Activated naive CD4-positive, alpha-beta T cell treated with anti-CD3 and anti-CD28 coated beads for 36 hours (primary cell): ENCODE measurements at places on chromosomes 12 and 14. TPM values are rescaled to one million over a fixed set of nuclear protein-coding genes. Genes with fewer than 3 reads are reported as not detected.
A peak's percentile ranks its signal among the peaks of the same experiment; 100 is the strongest.

DNA sequence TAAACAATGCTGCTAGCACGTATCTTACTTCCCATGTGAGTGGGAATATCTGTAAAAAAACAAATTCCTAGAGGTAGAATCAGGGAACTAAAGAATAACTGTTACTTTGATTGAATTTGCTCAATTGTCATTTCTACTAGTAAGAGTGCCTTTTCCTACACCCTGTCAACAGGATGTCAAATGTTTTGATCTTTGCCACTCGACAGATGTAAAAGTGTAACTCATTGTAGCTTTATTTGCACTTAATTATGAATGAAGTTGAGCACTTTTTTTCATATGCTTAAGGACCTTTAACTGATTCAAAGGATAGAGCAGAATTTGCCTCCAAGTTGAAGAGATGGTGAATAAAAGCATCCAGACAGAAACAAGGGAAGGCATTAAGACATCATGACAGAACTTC is 104.5 kb downstream of the PPP1R12A start:
- H3K36me3 ChIP-seq: peaks cover 28% of the 10 kb centered on the region
- no peak overlapping the region for H3K4me3 ChIP-seq
- peaks cover 46% of the 10 kb centered on the region for H3K4me1 ChIP-seq
- no peaks in the 10 kb centered on the region for H3K27me3 ChIP-seq
- no peak for DNase-seq
- no peak overlapping the region for H3K27ac ChIP-seq

DNA sequence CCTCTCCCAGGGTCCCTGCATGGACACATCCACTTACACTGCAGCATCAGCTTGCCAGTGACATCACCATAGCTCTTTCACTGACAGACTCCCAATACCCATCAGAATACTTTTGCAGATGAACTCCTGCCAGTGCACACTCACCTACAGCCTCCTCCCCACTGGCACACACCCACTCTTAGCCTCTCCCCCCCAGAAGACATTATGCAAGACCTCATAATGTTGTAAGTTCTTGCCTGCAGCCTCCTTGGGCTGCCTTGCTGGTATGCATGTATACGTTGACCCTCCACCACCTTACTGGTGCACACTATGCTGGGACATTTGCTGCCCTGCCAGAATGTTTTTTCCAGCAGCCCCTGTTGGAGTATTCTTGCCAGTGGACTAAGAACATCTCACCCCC is 324.2 kb downstream of the AEBP2 start:
- DNase-seq: no peak
- H3K36me3 ChIP-seq: no peaks in the 10 kb centered on the region
- no peak overlapping the region for H3K4me3 ChIP-seq
- no peak overlapping the region for H3K27ac ChIP-seq

DNA sequence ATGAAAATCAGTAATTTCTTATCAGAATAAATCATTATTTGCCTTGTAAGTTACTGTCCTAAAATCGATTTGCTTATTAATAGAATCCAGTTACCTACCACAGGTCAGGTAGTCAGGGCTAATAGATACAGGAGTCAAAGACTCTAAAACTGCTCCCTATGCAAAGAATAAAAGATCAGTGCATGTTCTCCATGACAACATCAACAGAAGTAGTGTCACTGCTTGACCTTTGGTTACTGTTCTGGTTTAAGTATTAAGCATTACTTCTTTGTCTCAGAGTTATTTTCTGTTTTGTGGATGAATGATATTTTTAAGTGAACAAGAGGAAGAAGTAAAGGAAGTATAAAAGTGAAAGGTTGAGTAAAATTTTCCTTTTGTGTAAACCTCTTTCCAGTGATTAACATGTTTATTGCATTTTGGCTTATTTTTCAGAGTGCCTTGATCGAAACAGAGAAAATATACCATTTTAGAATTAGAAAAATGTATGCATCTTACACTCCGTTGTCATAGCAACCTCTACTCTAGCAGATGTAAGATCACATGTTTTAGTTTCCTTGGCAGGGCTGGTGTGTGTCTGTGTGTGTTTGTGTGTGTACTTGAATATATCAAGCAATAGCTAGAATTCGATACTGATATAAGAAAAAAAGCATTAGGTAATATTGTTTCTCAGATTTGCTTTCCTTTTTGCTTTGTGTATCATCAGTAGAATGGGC is 44.7 kb downstream of the ABCD2 start:
- H3K36me3 ChIP-seq: peaks cover 47% of the 10 kb centered on the region
- peak overlapping the region; percentile 7 for H3K27ac ChIP-seq
- no peak for DNase-seq
- no peak overlapping the region for H3K4me3 ChIP-seq
- H3K27me3 ChIP-seq: no peaks in the 10 kb centered on the region
- peaks cover 11% of the 10 kb centered on the region for H3K4me1 ChIP-seq

DNA sequence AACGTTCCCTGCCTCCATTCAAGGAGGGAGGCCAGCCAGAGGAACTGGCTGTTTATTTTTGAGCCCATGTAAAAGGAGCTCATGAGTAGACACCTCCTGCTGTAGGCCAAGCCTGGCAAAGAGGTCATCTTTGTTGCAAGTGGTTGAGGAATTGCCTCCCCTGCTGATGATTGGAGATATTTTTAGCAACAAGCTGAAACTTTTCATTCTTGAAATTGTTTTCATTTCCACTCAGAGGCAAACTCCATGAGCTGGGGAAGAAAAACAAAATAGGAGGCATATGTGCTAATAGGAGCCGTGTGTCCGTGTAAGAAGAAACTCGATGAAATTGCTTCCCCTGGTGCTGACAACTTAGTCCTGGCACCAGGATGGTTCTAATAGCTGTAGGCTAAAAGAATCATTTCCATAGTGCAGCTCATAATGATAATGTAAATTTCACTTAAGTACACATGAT is 440.1 kb upstream of the FAR2 start:
- H3K27me3 ChIP-seq: no peaks in the 10 kb centered on the region
- H3K4me1 ChIP-seq: no peaks in the 10 kb centered on the region
- H3K4me3 ChIP-seq: no peak overlapping the region
- no peak for DNase-seq
- H3K36me3 ChIP-seq: no peaks in the 10 kb centered on the region

Gene CDH24
- total RNA-seq: 1.3 TPM

- no peaks in the 10 kb centered on the region for H3K4me1 ChIP-seq
- no peaks in the 10 kb centered on the region for H3K27me3 ChIP-seq
- no peaks in the 10 kb centered on the region for H3K36me3 ChIP-seq
- H3K4me3 ChIP-seq: no peak overlapping the region
Measured at GRCh38 chr12:98618952-98619351, 25.5 kb downstream of the SLC25A3 start.

Gene KRT4
- total RNA-seq: not detected

GRCh38 chr14:99883866-99884650 is 90.8 kb downstream of the EML1 start:
- peaks cover 11% of the 10 kb centered on the region for H3K27me3 ChIP-seq
- no peaks in the 10 kb centered on the region for H3K36me3 ChIP-seq
- no peak overlapping the region for H3K4me3 ChIP-seq
- H3K27ac ChIP-seq: no peak overlapping the region
- H3K4me1 ChIP-seq: no peaks in the 10 kb centered on the region

DNA sequence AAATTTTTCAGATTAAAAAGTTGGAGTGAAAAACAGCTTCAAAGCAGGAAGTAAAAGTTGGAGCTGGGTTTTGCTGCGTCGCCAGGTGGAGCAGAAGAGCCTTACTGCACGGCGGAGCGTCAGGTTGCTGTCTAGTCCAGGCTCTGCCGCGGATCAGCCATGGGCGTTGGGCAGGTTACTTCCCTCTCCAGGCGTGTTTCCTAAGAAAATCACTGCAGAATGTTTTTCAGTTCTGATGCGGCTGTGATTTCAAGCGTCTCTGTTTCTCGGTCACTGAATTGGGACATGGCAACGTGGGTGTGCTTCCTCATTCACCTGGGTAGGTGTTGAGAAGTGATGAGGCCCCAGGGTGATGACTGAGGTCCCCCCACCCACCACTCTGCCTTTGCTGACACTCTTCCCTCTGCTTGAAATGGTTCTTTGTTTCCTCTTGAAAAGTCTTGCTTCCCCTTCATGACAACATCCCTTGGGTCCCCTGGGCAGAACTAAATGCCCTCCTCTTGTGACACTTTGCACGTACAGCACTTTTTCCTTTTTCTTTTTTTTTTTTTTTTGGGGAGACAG is 7.6 kb downstream of the EVL start:
- H3K36me3 ChIP-seq: peaks cover 22% of the 10 kb centered on the region
- no peaks in the 10 kb centered on the region for H3K27me3 ChIP-seq
- peak; percentile 83 for DNase-seq
- H3K4me3 ChIP-seq: peak overlapping the region; percentile 74
- H3K4me1 ChIP-seq: peaks cover 83% of the 10 kb centered on the region

DNA sequence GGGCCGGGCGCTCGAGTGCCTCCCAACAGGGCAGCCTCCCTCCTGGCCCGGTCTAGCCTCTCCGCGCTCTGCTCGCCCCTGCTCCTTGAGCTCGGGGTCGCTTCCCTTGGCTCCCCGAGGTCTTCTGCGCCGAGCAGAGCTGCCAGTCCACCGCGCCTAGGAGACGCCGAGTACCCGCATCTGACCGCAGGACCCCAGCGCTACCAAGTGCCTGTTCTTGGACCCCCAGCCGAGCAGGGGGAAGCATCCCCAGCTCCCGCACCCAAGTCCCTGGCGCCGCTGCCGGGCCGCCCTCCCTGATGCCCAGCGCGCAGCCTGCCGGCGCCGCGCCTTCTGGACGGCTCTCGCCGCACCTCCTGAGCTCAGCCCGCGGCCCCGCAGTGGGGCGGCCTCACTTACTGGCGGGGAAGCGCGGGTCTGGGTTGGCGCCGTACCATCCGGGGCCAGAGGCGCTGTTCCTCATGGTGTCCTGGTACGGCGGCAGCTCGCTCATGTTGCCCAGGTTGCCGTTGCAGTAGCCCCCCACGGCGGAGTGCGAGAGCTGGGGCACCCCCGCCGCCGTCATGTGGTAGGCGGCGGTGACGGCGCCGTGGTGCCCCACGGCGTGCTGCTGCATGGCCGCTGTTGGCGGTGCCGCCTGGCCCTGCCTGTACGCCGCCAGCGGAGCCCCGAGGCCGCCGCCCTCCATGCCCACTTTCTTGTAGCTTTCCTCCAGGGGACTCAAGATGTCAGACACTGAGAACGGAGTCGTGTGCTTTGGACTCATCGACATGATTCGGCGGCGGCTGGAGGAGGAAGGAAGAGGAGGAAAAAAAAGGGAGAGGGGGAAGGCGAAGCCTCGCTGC is 1.2 kb downstream of the NKX2-1 start:
- no peak for DNase-seq
- H3K36me3 ChIP-seq: peaks cover 2% of the 10 kb centered on the region
- peaks cover 18% of the 10 kb centered on the region for H3K4me1 ChIP-seq
- no peak overlapping the region for H3K27ac ChIP-seq
- H3K4me3 ChIP-seq: peak overlapping the region; percentile 48

DNA sequence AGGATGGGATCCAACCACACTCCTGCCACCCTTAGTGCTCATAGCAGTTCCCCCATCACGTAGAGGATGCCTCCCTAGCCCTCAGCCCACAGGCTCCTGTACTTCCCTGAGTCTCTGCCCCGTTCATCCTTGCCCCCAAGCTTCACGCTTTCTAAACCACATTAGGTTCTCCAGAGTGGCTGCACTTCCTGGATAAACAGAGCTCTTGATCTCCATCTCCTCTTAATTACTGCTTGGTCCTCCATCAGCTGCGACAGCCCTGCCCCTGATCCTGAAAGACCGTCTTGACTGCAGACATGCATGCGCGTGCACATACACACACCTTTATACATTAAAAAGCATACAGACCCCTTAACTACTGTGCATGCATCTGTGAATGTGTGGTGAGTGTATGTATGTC is 530.0 kb downstream of the BCL11B start:
- no peak for DNase-seq
- no peaks in the 10 kb centered on the region for H3K36me3 ChIP-seq
- no peaks in the 10 kb centered on the region for H3K27me3 ChIP-seq
- H3K27ac ChIP-seq: no peak overlapping the region

GRCh38 chr12:66960704-66961690 is 282.1 kb upstream of the GRIP1 start:
- H3K4me3 ChIP-seq: no peak overlapping the region
- H3K36me3 ChIP-seq: peaks cover 4% of the 10 kb centered on the region
- H3K27ac ChIP-seq: no peak overlapping the region
- H3K4me1 ChIP-seq: peaks cover 24% of the 10 kb centered on the region

DNA sequence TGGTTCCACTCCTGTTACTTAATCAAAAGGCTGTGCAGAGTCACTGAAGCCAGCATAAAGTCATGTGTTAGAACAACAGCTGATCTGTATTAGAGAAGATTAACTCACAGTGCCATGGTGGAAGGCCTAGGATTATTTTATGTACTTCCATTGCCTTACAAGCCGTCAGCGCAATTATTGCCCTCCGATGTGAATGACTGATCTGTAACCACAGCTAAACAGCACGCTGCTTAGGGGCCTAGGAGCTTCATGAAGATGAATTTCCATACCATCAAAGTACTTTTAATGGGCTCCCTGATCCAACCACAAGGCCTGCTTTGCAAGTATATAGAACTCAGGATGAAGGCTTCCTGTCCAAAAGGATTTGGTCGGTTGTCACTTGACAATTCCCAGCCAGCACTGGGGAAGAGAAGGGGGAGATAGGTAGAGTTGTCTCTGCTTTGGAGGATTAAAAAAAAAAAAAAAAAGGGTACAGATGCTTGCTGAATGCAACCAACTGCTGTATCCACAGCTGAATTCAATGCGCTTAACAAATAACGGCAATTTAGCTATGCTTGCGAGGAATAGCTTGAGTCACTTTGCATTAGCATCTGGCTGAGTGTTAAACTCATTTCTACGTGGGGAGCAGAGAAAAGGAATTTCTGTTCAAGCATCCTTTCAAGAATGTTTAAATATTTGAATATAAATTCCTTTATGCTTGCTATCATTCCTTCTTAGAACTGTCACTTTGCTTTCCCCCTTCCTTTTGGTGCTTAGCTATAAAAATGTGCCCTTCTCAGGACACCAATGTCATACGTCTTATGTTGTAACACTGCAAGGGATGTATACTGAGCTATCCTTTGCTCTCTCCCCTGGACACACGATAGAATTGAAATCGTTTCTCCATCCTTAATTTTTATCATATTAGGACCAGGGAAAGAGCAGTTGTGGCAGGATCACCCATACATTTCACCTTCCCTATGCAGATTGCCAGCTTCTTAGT is 387.8 kb downstream of the SOX5 start:
- no peaks in the 10 kb centered on the region for H3K4me1 ChIP-seq
- no peaks in the 10 kb centered on the region for H3K27me3 ChIP-seq
- DNase-seq: no peak
- no peak overlapping the region for H3K4me3 ChIP-seq
- H3K27ac ChIP-seq: no peak overlapping the region
